Activated T-cell treated with anti-CD3 and anti-CD28 coated beads, Interleukin-2, amount 50 U/mL, for 1 hour (primary cell): ENCODE measurements at places on chromosomes 12 and 14.

- DNase-seq = no peak
Observed at GRCh38 chr14:35050652-35051051, 4.6 kb downstream of the FAM177A1 start.

GRCh38 chr14:58816416-58817115 lies 178.8 kb downstream of the DACT1 start:
- no peak for DNase-seq

DNA sequence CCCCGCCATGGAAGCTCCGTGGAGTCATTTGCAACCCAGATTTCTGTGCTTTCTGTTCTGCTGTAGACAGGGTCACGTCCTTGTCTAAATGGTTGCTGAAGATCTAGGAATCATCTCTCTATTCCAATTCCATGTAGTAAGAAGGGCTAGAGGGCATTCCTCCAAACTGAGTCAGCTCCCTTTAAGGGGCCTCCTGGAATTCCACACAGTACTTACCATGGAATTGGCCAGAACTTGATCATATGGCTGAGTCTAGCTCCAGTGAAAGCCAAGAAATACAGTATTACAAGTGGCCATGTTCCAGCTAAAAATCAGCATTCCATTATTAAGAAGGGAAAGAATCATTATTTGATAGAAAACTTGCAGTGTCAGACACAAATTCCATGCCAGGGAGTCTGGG lies 171.9 kb downstream of the PRKCH start:
- DNase-seq = no peak

DNA sequence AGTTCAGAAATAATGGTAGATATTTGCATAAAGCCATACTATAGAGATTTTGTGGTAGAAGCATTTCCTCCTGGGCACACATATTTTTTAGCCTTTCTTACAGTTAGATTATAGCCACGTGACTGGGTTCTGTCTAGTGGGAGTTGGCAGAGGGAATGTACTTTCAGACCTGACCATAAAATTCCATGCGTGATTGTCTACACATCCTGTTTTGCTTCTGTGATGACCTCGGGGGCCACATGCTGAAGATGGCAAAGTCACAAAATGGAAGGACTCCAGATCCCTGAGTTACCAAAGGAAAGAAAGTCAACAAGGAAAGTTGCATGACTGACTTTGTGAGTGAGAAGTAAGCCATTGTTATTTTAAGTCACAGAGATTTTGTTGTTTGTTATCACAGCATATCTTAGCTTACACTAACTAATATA lies 14.6 kb upstream of the MIA2 start:
- no peak for DNase-seq

- no peak for DNase-seq
Observed at GRCh38 chr12:32273063-32273522, 126.3 kb upstream of the FGD4 start.

DNA sequence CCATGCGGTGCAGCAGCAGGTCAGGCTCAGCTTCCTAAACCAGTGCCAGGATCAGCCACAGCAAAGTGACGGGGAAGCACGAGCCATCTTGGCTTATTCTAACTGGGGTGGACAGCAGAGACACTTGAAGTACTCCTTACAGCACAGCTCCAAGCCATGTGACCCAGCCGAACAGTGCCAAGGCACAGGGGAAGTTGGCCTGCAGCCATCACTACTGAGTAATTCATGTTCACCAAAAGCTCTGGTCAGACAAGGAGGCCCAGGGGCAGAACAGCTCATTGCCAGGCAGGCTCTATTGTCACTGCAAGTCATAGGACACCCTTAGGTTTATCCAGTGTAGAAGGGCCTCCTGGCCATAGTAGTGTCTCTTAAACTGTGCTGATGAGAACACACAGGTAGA lies 23.4 kb upstream of the SLC35F4 start:
- DNase-seq = no peak

DNA sequence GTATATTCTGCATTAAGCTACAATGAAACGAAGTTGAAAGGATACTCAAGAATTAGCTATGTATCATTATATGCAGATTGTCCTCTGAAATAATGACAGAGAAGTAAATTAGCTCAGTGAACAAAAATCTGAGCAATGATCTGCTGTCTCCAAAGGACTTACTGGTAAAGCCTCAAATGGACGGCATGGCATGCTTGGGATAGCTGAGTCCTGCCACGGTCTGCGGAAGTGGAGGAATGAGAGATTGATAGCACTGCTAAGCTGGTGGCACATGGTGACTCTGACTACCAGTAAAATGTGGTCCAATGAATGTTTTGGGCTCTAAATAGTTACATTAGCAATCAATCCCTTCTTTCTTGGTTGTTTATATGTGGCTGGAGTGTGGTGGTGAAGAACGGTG lies 3.7 kb upstream of the DENND5B start:
- DNase-seq = no peak

- no peak for DNase-seq
Observed at GRCh38 chr14:56147986-56148901, 30.0 kb downstream of the PELI2 start.
